ENCODE measurements at places on chromosomes 12 and 14.

DNA sequence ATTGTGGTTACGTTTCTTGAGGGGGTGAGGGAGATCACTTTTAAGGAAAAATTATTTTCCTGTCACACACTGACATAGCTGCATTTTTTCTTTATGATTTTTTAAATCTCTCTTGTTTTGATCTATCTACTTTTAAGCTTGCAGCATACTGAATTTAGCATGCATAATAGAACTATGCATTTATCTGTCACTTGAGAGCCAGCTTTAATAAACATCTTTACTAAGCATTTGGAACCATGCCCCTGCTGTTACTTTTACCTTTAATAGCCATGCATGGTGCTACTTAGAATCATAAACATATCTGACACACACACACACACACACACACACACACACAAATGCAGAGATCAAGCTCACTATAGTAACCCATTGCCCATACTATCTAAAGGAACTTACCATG, 486.2 kb downstream of the NELL2 start:
- no peak for DNase-seq

GRCh38 chr14:68840454-68840853, 47.6 kb upstream of the ZFP36L1 start:
- no peak for DNase-seq

DNA sequence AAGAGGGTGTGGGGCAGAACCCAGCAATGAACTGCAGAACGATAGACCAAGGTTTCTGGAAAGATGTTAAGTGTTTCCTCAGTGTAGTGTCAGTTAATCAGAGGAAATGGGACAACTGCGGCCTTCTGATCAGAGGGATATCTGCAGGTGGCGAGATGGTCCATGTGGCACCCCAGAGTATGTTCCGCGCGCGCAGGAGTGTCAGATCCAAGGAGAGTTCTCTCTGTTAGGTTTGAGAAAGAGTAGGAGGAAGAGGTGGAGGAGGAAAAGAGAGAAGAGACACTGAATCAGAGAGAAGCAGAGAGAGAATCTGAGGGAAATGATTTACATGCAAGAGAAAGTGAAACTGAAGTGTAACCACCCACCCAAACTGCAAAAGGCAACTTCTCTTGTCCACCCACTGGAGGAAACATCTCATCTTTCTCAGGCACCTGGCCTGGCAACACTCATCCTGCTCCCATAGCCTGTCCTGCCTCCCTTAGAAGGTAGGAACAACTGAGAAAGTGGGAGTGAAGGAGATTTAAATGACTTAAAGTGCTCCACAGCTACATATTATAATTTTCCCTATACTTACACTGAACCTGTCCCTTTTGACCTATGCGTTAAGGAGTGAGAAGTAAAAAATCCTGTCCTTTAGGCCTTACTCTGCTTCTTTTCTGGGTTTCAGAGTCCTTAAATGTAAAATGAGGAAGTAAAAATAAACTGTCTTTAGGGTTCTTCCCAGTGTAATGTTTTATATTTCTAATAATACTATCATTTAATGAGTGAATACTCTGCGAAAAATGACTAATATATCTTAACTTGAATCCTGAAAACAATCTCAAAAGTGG, 6.8 kb upstream of the TESPA1 start:
- peak; percentile 14 for DNase-seq

GRCh38 chr12:50187084-50187900, 20.1 kb upstream of the CERS5 start:
- no peak for DNase-seq

- no peak for DNase-seq
These were observed 125.0 kb upstream of the HMGA2 start for GRCh38 chr12:65699251-65699650.

- no peak for DNase-seq
These were observed 11.4 kb downstream of the PYGL start for GRCh38 chr14:50932592-50933495.

GRCh38 chr14:103189481-103190470, 66.5 kb downstream of the TNFAIP2 start:
- no peak for DNase-seq

DNA sequence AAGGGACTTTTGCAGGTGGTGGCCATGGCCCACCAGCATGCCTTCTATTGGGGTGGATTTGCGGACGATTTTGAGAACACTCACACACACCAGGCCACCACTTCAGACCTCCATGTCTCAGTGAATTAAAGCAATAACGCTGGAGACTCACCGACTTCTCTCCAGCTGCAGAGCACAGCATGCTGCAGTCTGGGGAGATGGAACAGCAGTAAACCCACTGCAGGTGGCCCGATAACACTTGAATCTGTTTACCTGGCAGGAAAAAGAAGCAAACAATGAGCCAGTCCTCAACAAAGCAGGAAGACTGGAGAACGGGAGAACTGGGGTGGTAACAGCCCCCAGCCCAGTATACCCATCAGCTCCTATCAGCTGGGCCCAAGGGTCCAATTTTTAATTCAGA, 21.6 kb downstream of the RFC5 start:
- DNase-seq: no peak

DNA sequence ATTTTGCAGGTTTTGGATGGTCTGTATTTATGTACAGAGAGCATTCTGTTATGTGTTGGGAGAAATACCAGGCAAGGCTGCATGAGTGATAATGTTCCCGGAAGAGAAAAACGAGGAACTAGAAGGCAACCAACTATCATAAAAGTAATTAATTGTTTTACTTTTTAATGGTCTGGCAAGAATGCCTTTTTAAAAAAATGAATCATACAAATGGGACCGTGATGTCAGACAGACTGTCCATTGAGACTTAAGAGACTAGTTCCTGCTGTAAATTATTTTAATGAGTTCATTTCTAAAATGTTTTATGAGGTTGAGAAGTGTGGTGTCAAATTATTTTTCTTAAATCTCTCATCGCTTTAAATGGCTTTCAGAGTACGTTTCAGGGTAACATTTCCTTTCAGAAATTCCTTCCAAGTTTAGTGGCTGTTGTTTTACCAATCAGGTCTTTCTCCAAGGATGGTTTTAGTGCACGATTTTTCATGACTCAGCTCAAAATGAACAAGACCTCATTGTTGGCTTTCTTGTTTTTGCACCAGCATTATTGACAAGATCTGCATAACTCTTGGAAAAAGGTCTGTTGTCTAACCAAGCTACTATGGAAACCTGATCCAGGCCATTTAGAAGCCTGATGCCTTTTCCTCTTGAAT, 86.1 kb upstream of the ARHGAP5 start:
- DNase-seq: no peak

GRCh38 chr14:68888883-68889282, 90.2 kb downstream of the ACTN1 start:
- no peak for DNase-seq

DNA sequence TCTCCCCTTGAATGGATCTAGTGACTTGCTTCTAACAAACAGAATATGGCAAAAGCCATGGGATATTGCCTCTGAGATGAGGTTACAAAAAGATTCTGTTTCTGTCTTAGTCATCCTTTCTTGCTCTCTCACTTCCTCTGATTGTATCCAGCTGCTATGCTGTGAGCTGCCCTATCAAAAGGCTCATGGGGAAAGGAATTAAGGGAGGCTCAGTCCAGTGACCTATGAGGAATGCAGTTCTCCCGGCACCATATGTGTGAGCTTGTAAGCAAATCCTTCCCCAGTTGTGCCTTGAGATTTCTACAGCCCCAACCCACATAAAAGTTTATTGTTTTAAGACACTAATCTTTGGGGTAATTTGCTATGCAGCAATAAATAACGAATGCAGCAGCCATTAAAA, 183.1 kb downstream of the KLHL28 start:
- DNase-seq: no peak

GRCh38 chr14:22598896-22599244, 770 bp downstream of the ABHD4 start:
- DNase-seq: no peak

- no peak for DNase-seq
These were observed 10.3 kb upstream of the STK38L start for GRCh38 chr12:27233814-27234213.

DNA sequence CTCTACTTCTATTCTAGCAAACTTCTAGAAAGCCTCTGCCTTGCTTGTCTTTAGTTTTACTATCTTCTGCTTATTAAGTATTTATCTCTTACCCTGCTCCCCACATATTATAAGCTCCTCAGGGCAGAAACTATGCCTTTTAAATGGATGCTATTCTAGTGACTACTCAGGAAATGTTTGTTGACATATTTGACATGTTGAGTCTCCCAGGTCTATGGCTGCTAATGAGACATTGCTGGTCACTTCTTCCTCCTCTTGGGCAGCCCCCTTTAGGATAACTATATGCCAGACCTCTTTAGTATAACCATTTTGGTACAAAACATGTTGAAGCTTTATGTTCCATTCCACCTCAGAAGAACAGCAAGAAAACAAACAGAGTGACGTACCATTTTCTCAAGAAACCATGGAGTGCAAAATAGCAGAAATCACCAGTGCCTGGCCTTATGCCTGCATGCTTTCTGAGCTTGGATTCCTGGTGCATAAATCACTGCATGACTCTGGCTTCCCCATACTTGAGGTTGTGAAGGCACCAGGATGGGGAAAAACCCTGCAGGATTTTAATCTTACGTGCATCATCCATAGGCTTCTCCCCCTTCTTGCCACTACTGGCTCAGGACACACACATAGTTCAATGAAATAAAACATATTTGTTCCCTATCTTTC, 202.6 kb downstream of the TMX1 start:
- no peak for DNase-seq

GRCh38 chr12:65454115-65454787, 175.8 kb downstream of the MSRB3 start:
- DNase-seq: no peak

- DNase-seq: no peak
These were observed 2.5 kb upstream of the DIO3 start for GRCh38 chr14:101558739-101559240.

GRCh38 chr12:3161861-3162260, 84.7 kb downstream of the TSPAN9 start:
- DNase-seq: no peak

DNA sequence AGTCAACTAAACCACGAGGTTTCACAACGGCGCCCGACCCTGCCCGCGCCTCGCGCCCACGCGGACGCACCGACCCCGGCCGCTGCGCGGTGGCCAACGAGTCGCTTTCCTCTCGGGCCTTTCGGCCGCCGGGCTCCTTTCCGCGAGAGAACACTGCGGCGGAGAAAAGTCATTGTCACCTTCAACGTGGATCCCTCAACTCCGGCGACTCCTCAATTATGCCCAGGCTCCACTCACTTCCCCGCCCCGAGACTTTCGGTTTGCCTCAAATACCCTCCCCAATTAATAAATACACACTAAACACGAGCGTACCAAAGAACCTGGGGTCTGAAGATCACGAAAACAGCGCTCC, 450 bp downstream of the SINHCAF start:
- no peak for DNase-seq

DNA sequence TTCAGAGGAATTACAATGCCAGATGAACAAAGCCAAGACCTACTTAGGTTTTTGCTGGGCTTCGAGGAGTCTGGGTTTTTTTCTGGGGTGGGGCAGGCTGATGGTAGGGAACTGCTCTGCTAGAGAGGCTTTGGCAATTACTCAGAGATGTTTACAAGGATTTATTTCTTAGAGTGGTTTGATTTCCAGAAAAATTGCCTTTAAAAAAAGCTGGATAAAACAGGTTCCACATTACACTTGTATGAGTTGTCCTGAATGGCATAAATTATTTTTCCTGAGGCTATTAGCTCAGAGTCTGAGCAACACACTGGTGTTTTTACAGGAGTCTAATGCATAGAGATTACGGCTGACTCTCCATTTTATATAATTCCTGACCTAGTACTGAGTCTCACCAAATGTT, 118.5 kb upstream of the FRMD6 start:
- no peak for DNase-seq

GRCh38 chr12:103470664-103471063, 25.1 kb downstream of the C12orf42 start:
- DNase-seq: no peak

GRCh38 chr14:101462726-101463565, 98.3 kb upstream of the DIO3 start:
- DNase-seq: no peak

GRCh38 chr12:27497446-27497845, 26.6 kb upstream of the PPFIBP1 start:
- DNase-seq: no peak

DNA sequence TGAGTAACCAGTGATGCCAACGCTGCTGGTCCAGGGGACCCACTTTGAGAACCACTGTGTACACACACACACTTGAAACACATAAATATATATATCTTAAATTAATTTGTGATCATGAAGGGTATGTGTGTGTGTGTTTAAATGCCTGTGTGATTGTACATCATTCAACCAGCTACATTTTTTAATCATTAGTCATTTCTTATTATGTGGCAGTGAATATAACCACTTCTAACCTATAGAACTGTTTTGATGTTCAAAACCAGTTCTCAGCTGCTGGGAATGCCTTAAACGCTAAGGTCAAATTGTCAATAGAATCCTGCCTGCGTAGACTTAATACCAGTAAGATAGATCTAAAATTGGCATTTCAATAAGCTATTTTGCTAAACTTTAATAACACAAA, 330.0 kb downstream of the SYT1 start:
- DNase-seq: no peak

DNA sequence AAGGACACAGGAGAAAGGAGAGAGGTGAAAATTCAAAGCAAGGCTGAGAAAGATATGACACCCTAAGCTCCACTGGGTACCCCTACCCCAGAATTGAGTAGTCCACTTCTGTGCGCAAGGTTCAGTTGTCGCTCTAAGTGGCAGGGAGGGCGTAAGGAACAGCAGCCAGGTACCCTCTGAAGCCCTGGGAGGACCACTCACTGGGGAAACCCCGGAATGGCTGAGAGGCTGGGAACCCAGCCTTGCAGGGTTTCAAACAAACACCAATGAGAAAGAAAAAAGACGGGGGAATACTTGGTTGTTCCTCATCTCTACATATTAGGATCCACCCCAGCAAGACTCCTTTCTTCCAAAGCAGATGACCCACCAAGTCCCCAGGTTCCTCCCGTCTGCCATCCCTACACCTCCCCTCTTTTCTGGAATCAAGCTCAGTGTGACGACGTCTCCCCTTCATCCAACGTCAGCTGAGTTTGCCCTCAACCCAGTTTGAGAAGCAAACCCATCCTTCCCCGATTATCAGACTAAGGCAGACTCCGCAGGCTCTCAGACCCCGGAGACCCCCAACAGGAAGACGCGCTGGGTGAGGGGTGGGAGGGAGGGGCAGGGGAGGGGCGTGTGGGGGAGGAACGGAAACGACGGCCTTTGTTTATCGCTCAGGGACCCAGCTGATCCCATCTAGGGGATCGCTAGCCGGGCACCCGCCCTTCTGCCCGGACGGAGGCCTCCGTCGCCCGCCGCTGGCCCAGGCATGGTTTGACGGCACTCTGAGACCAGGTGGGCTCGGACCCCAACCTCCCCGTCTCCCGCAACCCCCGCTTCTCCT, 795 bp downstream of the LMBR1L start:
- no peak for DNase-seq
